ENCODE measurements at places on chromosomes 13 and 19.

GRCh38 chr13:32432856-32433255 lies 4.9 kb upstream of the N4BP2L1 start:
- no peak for DNase-seq

DNA sequence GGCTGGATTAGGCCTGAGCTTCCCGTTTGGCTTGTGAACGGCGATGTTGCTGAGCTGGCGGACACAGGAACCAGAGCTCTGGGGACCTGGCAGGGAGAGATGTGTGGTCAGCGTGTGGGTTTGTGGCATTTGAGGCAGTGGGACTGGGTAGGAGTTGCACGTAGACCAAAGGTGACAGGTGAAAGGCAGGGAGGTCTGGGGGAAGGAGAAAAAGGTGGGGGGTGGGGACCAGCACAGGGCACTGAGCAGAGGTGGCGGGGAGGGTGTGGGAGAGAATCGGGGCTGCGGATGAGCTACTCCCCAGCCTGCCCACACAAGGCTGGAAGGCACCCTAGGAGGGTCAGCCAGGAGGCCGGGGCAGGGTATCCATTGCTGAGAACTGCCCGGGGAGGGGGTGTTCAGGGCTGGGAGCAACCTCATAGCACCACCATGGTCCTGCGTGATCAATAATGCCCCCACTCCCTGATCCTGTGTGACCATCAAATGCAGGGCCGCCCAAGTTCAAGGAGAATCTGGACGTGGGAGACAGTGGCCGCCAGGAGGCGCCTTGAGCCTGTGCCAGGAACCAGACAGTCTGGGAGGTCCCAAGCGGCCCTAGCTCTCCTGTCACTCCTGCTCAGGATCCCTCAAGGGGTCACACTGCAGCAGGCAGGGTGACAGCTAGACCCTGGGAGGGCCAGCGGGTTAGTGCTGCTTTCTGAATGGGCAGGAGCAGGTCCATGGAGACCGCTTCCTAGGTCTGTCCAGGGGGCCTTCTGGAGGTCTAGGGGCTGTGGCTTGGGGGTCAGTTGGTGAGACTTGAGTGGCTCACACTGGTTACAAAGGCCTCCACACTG lies 12.8 kb upstream of the SELENOW start:
- DNase-seq: peak; percentile 73

DNA sequence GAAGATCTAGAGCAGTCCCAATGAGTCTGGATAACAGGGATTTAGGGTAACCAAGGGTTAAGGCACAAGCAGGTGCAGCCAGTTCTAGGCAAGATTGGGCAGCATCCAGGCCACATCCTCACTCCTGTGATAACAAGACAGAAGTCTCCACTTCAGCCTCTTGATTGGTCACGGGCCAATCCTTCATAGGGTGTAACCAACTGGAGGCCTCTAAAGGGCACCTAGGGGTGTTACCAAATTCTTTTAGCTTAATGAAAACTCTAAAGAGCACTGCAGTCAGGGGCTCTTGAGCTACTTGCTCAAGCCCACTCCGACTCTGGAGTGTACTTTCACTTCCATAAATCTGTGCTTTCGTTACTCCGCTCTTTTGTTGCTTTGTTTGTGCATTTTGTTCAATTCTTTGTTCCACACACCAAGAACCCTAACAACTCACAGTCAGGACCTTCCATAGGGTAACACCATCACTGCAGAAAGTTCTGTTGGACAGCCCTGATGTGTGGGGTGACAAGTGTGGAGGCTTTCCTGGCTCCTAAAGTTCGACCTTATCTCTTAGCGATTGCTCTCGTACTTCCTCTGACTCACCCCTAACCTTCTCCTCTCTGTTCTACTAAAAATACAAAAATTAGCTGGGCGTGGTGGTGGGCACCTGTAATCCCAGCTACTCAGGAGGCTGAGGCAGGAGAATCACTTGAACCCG lies 36.1 kb downstream of the ZSWIM9 start:
- no peak for DNase-seq

- DNase-seq: no peak
Measured at GRCh38 chr13:35953537-35954206, 177.5 kb downstream of the DCLK1 start.

DNA sequence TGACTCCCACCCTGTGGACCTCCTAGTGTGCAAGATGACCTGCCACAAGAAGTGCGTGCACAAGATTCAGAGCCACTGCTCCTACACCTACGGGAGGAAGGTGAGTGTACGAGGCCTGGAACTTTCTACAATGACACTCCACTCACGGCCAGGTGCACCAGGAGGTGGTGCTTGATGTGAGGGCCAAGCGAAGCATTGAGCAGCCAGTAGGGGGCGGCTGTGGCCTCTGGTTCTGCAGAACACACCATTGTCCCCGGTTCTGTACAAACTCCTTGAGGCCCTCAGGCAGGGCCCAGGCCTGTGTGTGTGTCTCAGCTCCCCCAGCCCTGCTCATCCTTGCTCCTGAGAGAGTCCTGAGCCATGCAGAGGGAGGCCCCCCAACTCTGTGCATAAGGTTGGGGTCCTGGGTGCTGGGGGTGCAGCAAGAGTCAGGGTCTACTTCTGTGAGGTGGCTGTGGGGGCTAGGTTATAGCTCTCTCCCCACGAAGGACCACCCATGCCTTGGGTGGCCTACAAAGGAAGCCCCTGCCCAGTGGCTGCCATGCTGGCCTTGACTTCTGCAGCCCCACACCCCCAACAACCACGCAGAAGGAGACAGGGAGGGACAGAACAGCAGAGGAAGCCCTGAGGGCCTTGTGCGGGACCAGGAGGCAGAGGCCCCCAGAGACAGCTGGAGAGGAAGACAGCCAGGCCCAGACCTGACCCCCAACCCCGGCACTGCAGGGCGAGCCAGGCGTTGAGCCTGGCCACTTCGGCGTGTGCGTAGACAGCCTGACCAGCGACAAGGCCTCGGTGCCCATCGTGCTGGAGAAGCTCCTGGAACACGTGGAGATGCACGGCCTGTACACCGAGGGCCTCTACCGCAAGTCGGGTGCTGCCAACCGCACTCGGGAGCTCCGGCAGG lies 9.7 kb upstream of the USE1 start:
- DNase-seq: peak; percentile 60

DNA sequence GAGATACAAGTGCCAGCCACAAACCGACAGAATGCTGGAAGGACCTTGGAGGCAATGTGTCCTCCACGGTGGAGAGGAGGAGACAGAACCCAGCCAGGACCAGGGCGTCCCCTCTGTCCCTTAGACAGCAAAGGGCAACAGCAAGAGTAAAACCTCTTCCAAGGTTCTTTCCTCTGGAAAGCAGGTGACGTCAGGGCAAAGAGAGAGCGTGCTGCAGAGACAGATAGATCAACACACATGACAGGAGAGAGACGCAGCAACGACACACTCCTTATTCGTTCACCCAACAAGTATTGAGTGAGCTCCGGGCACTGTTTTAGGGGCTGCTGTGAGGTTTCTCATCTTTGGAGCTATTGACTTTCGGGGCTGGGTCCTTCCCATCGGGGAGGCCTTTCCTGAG lies 1.3 kb upstream of the GALP start:
- DNase-seq: no peak

- no peak for DNase-seq
Measured at GRCh38 chr13:43763143-43763759, 23.5 kb downstream of the ENOX1 start.

DNA sequence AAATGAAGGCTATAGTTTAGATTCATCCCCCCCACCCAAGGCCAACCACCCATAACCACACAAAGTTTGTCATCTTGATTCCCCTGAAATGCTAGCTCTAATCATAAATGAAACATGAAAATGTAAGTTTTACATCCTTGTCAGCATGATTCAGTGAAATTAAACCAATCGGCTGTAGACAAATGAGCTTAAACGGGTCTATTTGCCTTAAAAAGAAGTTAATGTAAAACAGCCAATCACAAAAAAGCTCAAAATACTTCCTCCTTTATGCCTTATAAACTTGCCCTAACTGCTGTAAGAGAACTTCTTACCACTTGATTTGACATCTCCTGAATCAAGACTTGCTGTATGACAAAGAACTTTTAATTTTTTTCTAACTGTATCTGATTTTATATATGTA lies 34.5 kb upstream of the MRI1 start:
- no peak for DNase-seq

- no peak for DNase-seq
Measured at GRCh38 chr13:24763596-24764275, at the start of gene RNF17. TSS of gene RNF17 (plus strand) at chr13:24764169. CDS start at chr13:24764204, 35 bp downstream.

DNA sequence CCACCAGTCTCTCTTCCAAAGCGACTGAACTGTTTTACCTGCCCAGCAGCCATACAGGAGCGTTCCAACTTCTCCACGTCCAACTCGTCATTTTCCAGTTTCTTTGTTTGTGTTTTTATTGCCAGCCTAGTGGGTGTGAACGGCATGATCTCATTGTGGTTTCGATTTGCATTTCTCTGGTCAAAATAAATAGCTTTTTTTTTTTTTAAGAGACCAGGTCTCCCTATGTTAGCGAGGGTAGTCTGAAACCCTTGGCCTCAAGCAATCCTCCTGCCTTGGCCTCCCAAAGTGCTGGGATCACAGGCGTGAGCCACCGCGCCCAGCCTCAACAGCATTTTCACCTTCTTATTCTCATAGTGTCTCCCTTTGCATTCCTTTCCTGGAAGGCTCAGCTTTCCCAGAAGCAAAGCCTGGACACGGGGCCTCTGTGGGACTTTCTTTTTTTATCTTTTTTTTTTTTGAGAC lies 4.2 kb upstream of the JSRP1 start:
- DNase-seq: no peak

DNA sequence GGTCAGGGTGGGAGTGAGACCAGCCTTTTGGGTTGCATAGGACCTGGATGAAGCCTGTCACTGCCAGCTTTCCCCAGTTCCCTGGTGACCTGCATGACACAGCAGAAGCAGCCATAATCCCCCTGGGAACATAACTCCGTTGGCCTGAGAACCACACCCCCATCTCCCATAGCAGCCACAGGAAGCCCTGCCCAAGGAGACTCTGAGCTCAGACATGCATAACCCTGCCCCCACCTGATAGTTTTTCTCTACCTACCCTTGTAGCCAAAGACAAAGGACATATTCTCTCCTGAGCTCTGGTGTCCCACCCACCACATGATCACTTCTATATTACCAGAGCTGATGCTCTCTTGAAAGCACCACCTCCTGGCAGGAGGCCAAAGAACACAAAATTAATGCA lies 413.5 kb upstream of the HTR2A start:
- no peak for DNase-seq

- peak; percentile 78 for DNase-seq
Measured at GRCh38 chr19:35347171-35347929, at the start of gene FFAR1. TSS of gene FFAR1 (plus strand) at chr19:35347902. CDS start at chr19:35351552, 3,650 bp downstream.

DNA sequence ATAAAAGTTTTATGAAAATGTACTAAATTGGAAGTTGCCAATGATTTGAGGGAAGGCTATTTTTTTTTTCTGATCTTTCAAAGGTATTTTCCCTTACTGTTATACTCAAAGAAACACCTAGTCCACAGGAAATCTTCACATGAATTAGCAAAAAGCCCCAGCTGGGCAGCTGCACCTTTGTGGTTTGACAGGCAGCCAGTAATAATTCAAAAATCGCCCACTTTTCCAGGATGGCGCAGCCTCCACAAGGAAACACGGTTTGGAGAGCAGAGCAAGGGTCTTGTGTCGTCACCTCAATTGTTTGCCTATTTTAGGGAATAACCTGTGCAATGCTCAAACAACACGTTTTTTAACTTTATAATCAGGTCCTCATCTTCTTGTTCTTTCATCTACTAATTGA lies 324.9 kb upstream of the GPC6 start:
- DNase-seq: no peak

- no peak for DNase-seq
Measured at GRCh38 chr13:79919091-79919490, 421.8 kb downstream of the SPRY2 start.

DNA sequence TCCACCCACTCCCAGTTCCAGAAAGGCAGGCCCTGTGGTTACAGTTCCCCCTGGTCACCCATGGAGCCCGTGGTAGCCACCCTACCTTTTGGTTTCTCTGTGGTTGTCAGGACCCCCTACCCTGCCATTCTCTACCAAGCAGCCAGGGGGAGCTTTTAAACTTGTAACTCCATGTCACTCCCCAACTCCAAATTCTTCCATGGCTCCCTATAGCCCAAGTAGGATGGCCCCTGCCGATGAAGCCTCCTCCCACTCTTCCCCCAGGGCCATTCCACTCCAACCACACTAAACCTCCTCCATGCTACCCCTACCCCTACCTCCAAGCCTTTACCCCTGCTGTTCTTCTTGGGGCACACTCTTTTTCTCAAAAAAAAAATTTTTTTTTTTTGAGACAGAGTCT lies 2.2 kb downstream of the S1PR2 start:
- peak; percentile 62 for DNase-seq

DNA sequence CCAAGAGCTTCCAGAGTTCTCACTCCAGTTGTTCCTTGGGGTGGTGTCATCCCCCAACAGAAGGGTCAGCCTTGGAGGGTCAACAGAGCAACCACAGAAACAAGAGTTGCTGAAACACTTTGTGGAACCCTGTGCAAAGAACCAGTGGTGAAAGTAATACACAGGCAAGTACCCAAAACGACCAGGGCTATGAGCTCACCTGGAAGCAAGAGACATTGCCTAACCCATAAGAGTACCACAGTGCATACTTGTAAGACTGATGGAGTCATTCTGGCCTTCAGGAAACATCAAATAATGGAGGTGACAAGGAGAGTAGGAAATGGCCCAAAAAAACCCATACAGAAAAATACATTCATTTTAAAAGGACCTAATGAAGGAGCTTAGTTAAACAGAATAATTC lies 184.3 kb upstream of the TSC22D1 start:
- DNase-seq: no peak

- DNase-seq: peak; percentile 89
Measured at GRCh38 chr19:3987619-3988371, 2.5 kb upstream of the EEF2 start.

- no peak for DNase-seq
Measured at GRCh38 chr13:113211774-113212173, 2.4 kb downstream of the CUL4A start.

DNA sequence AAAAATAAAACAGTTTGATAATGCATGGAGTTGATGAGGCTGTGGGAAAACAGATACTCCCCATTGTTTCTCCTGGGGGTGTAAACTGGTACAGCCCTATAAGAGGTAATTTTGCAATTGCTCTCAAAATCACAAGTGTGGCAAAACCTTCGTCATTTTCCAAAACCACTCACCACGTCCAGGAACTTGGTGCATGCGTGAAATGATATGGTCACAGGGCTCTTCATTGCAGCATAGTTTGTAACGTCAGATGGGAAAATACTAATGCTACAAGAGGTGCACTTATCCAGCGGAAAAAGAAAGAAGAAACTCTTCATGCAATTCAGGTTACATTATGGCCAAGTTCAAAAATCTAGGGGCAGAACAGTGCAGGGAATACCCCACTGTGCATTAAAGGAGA lies 11.9 kb upstream of the PLAUR start:
- DNase-seq: no peak
